T-helper 1 cell (primary cell): ENCODE measurements at places on chromosomes 13 and 19.

DNA sequence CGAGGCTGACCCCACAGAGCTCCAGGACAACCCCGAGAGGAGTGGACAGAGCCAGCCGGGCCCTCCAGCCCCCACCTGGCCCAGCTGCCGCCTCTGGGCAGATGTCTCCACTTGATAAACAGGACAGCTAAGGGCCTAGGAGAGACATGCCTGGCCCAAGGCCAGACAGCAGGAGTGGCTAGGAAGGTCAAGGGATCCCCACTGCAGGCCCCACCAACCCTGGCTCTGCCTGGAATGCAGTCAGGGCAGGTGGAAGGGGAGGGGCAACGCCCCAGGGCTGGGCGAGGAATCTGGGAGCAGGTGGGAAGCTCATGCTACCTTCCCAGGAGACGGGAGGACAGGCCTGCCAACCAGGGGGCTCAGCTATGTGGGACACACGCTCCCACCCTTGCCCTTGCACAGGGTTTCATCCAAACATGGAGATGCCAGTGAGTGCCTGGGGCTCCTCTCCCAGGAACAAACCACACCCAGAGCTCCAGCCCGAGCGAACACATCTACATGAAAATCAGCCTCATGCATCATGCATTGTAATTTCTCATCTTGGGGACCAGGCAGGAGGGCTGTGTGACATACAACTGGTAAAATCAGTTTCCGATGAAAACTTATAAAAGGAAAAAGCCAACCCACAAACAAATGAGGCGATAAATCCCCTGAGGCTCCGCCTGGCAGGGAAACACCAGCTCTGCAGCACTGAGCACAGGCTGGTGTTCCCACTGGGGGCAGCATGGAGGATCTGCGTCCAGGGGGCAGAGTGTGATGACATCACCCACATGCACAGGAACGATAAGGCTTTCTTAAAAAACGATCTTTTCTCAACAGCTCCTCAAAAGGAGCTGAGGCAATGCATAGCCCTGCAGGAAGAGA, 25.0 kb downstream of the SH3GL1 start:
- no peak for DNase-seq

GRCh38 chr19:51550848-51551672, 19.6 kb upstream of the SIGLEC6 start:
- no peak for DNase-seq

GRCh38 chr13:29480893-29481525, 114.5 kb downstream of the SLC7A1 start:
- DNase-seq = no peak

DNA sequence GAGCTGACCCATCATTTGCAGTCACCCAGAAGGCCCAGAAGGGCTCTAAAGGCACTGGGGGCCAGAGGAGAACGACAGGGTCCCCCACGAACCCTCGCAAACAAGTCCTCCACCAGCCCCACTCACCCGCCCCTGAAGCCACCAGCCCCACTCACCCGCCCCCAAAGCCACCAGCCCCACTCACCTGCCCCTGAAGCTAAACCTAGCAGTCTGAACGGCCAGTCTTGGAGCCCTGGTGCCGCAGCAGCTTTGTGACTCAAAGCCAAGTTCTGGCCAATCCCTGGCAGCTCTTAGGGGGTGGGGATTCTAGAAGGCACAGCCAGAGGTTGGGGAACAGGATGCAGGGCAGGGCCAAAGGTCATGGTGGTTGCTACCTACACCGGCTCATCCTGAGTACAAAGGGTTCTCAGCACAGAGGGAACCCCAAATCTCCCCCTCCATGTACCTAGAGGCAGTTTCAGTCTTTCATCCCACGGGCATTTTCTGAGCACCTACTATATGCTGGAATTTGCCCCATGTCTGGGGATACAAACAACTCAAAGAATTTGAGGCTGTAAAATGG, at the start of gene IQCN:
Gene IQCN (minus strand): TSS at position 234 of the 562 bp plus-strand sequence. CDS start 4,974 bp downstream, outside the sequence.
- no peak for DNase-seq

DNA sequence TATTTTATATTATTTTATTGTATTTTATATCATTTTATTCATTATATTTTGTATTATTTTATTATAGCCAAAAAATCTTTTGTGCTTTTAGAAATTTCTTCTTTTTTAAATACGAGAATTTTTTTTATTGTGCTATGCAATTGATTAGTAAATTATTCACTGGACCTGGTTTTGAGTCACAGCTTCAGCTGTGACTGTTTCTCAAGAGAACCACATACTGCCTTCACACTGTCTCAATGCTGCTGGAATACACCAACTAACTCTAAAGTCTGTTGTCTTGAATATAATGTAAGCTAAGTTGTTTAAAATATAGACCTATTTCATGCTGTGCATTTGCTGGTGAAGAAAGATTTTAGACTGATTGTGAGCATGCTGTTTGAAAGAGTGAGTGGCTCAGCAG, 423.6 kb downstream of the NDFIP2 start:
- no peak for DNase-seq

- peak; percentile 75 for DNase-seq
These were observed 5.5 kb upstream of the EMP3 start for GRCh38 chr19:48319647-48320541.

- DNase-seq = peak; percentile 6
These were observed 2.1 kb downstream of the EFNB2 start for GRCh38 chr13:106533101-106533942.

DNA sequence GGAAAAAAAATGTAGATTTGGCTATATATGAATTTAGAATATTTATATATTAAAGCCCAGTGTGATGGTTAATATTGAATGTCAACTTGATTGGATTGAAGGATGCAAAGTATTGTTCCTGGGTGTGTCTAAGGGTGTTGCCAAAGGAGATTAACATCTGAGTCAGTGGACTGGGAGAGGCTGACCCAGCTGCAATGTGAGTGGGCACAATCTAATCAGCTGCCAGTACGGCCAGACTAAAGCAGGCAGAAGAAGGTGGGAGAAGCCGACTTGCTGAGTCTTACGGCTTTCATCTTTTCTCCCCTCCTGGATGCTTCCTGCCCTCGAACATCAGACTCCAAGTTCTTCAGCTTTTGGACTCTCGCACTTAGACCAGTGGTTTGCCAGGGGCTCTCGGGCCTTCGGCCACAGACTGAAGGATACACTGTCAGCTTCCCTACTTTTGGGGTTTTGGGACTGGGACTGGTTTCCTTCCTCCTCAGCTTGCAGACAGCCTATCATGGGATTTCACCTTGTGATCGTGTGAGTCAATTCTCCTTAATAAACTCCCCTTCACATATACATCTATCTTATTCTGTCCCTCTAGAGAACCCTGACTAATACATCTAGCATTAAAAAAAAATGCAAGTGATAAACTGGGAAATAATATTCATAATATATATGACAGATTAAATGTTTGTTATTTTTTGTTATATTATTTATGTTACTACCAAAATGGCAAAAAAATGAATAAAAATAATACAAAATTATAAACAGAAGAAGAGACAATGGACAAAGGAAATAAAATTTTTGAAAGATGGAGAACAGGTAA, 122.4 kb downstream of the DLEU7 start:
- no peak for DNase-seq

- DNase-seq = no peak
These were observed 11.6 kb upstream of the CACNG7 start for GRCh38 chr19:53897459-53897858.

- no peak for DNase-seq
These were observed 9.2 kb upstream of the CLIP3 start for GRCh38 chr19:36041831-36042230.

DNA sequence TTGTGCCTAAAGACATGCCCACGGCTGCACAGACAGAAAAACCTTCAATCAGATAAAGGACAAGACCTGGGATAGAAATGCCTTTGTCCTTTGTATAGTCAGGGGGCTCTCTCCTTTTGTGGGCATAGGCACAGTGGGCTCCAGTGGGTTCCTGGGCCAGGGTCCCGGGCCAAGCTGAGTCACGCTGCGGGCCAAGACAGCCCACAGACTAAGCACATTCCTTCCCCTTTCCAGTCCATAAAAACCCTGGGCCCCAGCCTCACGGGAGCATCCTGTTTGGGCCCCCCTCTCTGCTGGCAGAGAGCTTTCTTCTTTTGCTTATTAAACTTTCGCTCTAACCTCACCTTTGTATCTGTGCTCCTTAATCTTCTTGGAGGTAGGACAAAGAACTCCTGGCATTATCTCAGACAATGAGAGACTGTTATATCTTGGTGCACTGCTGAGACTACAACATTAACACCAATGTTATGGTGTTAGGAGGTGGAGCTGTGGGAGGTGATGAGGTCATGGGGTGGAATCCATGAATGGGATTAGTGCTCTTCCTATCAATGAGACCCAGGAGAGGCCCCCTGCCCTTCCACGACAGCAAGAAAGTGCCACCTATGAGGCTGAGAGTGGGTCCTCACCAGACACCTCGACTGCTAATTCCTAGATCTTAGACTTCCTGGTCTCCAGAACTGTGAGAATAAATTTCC, 20.8 kb upstream of the FBXL3 start:
- no peak for DNase-seq

DNA sequence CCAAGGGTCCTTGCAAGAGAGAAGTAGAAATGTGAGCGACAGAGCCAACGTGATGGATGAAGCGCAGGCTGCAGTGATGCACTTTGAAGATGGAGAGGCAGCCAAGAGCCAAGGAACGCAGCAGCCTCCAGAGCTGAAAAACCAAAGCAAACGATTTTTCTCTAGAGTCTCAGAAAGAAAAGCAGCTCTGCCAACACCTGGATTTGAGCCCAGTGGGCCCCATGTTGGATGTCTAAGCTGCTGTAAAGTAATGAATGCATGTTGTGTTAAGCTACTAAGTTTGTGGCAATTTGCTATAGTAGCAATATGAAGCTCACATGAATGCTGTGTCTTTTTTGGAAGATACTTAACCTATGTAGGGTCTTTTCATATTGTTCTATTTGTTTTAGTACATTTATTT, 894.3 kb downstream of the EFNB2 start:
- no peak for DNase-seq

DNA sequence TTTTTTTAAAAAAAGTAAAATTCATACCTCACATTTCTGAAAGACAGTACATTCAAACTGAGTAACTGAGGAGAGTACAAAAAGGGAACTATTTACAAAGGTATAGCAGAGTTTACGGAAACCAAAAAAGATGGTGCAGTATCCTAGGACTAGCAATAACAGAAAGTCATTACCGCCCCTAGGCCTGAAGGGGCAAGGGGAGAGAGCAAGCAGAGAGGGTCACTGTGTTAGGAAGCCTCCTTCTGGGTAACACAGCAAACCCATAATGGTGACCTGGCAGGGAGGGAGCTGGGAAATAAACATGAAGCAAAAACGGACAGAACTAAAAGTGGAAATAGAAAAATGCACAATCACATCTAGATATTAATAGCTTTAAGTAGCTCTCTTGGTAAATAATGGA, 8.2 kb downstream of the VWA8 start:
- DNase-seq = no peak

- DNase-seq = no peak
These were observed 556 bp downstream of the TRIP10 start for GRCh38 chr19:6739883-6740588.

- DNase-seq = no peak
These were observed 142.1 kb downstream of the GPC6 start for GRCh38 chr13:93368718-93369117.

DNA sequence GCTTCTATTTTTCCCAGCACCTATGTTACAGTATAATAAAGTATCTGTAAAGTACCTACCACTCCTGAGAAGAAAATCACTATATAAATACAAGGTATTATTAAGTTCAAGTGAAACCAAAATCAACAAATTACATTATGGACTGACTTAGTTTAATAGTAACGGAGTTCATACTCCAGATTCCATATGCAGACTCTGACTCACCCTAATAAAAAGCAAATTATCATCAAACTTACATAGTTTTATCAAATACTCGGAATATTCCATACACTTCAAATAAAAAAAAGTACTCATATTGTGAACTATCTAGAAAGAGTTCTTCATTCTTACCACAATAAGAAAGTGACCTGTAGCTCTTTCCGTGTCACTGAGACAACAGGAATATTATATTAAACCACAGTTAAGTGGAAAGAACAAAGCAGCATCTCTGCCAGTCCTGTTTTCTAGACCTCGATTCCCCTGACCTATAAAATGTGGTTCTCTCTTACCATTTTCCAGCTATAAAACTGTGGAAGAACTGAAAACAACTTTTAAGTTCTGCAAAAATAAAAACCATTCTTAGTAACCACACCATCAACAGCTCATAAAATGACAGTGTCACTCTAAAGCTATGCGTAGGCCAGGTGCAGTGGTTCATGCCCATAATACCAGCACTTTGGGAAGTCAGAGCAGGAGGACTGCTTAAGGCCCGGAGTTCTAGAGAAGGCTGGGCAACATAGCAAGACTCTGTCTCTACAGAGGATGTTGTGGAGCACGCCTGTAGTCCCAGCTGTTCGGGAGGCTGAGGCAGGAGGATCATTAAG, 42.6 kb downstream of the USP12 start:
- no peak for DNase-seq

DNA sequence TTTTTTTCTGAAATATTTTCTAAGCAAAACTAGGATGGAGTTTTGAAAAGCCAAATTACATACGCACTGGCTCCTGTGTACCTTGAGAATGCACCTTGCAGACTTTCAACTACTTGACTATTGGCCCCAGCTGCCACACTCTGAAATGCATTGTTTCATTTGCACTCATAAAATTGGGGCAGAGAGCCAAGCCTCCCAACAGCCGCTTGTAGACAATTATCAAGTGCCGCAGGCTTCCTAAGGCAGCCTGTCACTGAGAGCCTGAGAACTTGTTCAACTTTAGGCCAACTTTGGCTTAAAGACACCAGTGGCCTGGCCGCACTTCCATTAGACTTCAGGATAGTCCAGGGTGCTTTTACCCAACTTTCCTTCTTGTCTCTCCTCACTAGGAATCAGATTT, 115.7 kb upstream of the STARD13 start:
- no peak for DNase-seq

GRCh38 chr19:49684251-49684982, 5.0 kb upstream of the ADM5 start:
- DNase-seq = no peak

DNA sequence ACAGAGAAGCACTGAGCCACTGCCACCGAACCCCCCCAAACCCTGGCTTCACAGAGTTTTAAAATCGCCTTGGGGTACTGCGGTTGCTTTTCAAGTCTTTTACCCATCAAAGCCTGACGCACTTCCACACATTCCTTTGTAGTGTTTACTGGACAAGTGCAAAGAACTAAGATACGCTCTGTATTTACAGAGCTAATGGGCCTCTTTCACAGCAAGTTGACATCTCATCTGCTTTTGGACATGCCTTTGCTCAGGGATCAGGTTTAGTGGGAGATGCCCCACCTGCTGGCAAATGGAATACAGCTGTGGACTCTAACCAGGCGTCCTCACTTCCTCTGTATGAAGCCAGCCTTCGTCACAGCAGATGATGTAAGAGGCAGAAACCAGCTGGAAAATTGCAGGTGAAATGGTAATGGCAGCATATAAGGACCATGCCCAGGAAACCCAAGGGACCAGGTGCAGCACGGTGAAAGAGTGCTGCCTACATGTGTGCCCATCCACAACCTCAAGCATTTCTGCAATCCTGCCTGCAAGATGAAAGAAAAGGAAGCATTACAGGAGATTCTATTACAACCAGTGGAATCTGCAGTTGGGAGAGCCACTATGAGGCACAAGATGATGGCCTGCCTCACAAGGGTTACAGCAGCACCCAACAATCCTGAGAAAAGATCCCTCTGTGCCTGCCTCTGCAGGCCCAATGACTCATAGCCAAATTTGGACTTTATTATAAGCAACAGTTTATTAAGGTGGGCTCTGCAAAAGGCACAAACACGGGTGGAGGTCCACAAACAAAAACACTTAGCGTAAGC, 34.7 kb downstream of the BRD4 start:
- DNase-seq = peak; percentile 82
